ENCODE measurements at places on chromosomes 2 and 18.

GRCh38 chr2:222709191-222709891 is 37.9 kb downstream of the MOGAT1 start:
- peak; percentile 99 for DNase-seq

- DNase-seq, result peak; percentile 86
Measured at GRCh38 chr18:50424877-50425690, 50.2 kb downstream of the SKA1 start.

- no peak for DNase-seq
Measured at GRCh38 chr2:72981536-72981935, 64.2 kb downstream of the EMX1 start.

- no peak for DNase-seq
Measured at GRCh38 chr18:76142611-76143010, 352.4 kb downstream of the ZNF516 start.

DNA sequence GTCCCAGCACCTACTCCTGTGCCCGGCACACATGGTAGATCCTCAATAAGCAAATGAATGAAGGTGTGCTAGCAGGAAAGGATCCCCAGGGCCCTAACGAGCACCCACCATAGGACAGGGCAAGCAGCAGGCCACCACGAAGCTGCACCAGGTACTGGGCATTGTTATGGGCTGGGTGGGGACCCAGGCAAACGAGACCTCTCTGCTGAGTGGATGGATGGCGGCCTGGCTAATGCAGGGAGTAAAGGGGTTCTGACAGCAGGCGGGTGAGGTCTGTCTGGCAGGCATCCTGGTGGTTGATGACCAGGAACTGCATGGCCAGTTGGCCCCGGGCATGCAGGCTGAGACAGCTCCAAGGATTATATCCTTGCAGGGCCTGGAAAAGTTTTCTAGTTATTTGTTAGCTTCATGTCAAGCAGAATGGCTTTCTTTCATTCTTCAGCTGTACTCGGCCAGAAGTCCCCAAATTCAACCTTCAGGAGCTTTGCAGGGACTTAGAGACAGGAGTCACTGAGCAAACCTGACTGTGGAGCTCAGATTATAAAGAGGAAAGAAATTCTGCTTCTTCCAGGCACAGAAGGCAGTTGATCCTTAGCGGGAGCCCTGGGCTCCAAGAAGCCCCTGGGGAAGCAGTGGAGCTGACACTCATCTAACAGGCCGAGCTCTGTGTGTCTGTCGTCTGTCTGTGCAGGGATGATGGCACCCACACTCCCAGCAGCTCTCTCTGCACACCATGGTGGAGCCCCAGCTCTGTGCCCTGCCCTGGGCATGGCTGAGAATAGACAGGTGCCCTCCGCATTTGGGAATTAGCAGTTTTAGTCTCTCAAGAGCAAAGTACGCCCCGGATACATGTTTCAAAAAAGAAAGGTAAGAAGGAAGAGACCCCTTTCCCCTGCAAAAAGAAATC is 51.2 kb downstream of the SDC1 start:
- no peak for DNase-seq

- DNase-seq, result no peak
Measured at GRCh38 chr2:217520356-217521010, 482.3 kb downstream of the TNS1 start.

DNA sequence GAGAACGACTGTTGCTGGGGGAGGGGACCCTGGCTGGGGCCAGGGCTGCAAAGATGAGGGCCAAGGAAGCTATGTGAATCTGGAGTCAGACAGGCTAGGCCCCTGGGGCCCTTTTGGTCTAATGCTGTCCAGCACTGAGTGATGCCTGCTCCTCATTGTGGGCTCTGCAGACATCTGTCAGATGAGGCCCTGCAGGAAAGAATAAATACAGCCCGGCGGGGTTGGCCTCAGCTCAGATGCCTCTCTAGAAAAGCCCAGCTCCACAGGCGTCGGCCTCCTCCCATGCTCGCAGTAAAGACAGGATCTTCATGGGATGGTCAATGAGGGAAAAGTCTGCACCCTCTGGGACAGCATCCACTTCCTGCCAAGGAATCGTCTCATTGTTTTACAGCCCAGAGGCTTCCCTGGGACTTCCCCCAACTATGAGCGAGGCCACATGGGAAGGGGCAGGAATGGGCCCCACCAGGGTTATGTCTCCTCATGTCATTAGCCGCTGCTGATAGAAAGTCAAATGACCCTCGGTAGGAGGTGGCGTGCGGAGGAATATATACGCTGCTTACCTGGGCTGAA is 125.8 kb upstream of the GLI2 start:
- DNase-seq, result no peak

DNA sequence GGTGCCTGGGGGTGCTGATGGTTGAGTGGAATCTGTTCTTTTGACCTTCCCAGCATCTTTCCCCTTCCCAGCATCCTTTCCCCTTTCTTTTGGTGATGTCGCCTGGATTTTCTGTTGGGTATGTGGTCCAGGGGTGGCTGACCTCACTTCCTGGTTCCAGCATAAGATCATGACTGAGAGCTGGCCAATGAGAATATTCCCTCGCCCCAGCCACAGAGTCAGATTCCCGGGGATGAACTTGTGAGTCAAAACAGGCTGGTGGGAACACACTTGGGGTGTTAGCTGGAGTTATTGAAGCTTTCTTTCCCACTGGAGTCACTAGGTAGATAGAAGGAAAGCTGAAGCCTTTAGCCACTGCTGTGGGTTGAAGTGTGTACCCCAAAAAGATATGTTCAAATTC is 28.0 kb upstream of the FOSL2 start:
- no peak for DNase-seq

GRCh38 chr2:135744760-135745314 is 3.2 kb downstream of the UBXN4 start:
- peak; percentile 70 for DNase-seq

DNA sequence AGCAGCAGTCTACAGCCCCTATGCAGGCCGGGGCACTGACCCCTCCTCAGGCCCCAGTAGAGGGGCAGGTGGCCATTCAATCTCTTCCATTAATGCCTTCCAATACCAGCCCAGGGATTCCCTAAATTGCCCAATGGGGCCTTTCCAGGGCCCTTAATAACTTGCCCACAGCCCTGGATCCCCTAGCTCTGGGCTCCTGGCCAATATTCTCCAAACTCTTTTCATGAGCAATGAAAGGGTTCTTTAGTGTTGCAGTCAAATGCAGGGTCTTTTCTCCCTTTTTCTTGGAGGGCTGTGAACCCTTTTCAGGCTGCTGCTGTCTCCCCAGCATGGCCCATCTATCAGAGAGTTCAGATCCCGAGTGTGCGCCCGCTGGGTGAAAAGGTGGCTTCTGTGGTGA is 41.3 kb upstream of the SLC1A4 start:
- no peak for DNase-seq

DNA sequence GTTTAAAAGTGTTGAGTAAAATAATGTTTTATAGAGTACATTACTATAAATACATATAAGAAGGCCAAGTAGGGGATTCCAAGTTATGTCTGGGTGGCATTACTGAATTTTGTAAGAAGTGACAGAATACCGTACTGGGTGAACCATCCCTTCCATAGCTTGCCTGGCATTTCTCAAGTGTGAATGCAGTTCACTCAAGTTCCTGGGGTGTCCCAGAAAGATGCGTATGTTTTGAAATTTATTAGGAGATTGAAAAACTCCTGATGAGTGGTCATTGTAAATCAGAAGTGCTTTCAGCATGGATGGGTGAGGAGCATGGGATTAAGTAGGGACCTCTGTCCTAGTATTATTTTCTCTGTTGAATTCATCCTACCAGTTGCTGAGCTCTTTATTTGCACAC is 103.2 kb downstream of the VAPA start:
- DNase-seq, result no peak

- no peak for DNase-seq
Measured at GRCh38 chr18:7786569-7786968, 219.5 kb downstream of the PTPRM start.

- DNase-seq, result peak; percentile 76
Measured at GRCh38 chr2:27016801-27017325, 15.9 kb upstream of the TMEM214 start.

DNA sequence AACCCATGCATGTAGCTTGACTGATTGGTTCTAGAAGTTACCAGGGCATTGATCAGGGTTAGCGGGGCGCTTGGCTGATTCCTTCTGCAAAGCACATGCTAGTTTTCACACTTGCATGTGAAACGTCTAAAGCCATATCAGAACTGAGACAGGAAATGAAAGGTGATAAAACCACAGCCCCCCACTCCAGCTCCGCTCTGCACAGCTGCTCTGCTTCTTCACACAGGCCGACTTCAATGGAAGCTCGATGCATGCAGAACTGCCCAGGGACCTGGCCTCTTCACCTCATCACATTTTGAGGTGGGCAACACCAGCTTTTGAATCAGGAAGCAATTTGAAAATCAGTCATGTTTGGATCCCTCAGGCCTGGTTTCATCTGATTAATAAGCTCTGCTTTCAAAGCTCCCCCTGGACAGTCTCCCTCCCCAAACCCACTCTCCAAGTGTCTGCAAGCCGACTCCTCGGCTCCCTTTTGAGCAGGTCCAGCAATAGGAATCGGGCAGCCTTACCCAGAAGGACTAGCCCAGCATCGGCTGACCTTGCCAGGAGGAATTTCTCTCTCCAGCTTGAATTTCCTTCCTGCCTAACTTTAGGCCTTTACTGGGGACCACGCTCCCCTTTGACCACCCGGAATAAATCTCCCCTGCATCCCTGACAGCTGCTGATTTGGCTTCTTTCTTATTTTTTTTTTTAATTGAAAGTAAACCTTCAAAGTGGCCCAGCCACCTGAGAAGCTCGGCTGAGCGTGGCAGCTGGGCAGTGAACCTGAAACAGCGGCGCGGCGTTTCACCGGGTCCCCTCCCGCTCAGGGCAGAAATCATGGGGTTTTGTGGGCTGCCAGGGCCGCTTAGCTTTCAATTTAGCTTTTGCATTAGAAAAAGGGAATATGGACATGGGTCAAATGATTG is 31.7 kb downstream of the HRH4 start:
- no peak for DNase-seq

DNA sequence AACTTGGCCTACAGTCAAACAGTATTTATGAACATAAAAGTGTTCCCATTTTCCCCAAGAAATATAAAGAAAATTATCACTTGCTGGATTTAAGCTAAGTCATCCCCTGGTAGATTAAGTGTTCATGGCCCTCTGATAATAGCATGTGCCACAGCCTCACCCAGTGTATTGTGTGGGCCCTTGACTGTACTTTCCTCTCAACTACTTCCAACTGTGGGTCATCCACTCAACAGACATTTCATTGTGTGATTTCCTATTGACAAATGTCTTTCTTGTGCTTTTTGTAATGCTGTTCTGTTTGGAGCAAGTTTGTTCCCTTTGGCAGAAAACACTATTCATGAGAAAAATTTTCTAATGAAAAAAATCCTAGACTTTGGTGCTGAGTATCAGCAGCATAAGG is 48.4 kb upstream of the TMEM17 start:
- no peak for DNase-seq

All from HepG2 (cell line).